ENCODE measurements at places on chromosomes 6 and 20. TPM values are rescaled to one million over a fixed set of nuclear protein-coding genes. Genes with fewer than 3 reads are reported as not detected.

Gene ADGB
- total RNA-seq = not detected

DNA sequence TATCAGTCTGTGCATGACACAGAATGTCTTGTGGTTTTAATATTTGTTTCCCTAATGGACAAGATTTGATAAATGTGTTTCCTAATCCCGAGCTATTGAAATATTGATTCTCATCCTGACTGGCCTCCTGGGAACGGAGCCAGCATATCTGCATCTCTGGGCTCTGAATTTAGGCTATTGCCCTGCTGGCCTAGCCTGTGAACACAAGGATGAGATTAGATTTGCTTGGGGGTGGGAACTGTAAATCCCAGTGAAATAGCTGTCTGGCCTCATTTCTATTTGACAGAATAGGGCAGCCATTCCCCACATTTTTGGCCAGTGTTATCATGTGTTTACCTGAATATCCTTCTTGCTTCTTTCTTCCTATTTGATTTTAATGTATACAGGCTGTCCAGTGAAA is 198.4 kb upstream of the SOX4 start:
- no peak for DNase-seq

GRCh38 chr20:58613061-58613854 is 37.8 kb upstream of the STX16 start:
- DNase-seq = no peak

Gene ADGRF1
- 0.24 TPM for total RNA-seq

Gene GHRH
- total RNA-seq = not detected

GRCh38 chr20:6614836-6615235 is 152.7 kb upstream of the BMP2 start:
- no peak for DNase-seq

- DNase-seq = no peak
These were observed 51.2 kb downstream of the SLC22A23 start for GRCh38 chr6:3405679-3406078.

GRCh38 chr6:148851683-148852556 is 105.1 kb downstream of the UST start:
- no peak for DNase-seq

- no peak for DNase-seq
These were observed 124.1 kb downstream of the SULF2 start for GRCh38 chr20:47660983-47661700.

GRCh38 chr6:15551798-15552197 is 111.0 kb downstream of the DTNBP1 start:
- DNase-seq = peak; percentile 14

- no peak for DNase-seq
These were observed 174.2 kb upstream of the FUT9 start for GRCh38 chr6:95841560-95841959.

Gene BPIFB1
- not detected for total RNA-seq

DNA sequence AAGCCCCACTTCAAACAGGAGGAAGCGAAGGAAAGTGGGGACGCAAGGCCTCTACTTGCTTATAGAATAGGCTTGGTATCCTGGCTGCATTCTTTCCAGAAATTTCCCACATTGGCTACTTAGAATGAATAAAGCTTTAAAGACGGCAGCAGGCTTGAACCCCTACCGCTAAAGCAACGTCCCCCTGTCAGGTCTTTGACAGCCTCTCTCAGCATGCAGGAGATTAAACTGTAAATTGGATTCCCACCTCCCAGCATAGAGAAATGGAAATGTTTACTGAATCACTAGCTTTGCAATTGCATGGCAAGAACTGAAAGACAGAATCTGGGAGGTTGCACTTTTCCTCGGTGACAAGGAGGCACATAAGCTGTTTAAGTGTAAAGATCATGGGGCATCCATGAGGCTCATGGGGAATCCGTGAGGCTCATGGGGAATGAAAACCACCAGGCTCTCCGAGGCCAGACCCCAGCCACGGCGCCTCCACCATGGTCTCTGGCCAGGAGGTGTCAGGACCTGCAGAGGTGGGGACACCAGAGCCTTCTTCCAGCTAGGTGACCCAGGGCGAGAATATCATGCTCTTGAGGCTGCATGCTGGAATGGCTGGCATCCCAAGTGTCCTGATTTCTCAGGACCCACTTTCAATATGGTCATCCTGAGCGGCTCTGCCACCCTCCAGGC is 10.3 kb downstream of the LEMD2 start:
- no peak for DNase-seq
